ENCODE measurements at places on chromosomes 2 and 18.

GRCh38 chr2:43539436-43539835 is 56.4 kb downstream of the THADA start:
- no peak for DNase-seq

DNA sequence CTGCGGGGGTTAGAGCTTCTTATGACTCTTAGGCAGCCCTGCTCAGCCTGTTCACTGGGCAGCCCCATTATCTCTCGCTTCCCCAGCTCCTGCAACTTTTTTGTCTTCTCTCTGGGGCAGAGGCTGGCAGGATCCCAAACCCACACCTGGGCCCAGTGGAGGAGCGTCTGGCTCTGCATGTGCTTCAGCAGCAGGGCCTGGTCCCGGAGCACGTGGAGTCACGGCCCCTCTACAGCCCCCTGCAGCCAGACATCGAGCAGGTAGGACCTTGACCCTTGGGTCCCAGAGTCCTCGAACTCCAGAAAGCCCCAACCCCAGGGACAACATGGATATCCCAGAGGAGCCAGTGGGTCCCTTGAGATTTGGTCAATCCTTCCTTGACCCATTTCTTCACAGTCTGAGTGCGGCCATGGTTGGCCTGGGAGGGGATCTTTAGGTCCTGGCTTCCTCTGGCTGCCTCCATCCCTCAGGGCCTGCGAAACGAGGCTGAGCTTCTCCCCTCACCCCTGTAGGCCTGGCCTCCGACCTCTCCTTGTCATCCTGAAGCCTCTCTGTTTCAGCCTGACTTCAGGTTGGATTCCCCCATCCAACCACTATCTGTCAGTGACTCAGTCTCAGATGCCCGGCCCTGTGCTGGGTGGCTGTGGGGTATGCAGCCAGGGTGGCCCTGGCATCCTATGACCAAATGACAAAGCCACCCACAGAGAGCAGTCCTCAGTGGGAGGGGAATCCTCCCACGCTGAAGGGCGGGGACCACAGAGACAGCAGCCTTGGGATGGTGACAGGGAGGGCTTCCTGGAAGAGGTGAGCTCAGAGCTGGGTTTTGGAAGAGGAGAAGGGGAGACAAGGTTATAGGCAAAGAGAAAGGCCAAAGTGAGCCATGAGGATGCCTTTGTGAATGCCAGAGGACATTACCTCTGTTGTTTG is 214.2 kb downstream of the DYSF start:
- no peak for DNase-seq

DNA sequence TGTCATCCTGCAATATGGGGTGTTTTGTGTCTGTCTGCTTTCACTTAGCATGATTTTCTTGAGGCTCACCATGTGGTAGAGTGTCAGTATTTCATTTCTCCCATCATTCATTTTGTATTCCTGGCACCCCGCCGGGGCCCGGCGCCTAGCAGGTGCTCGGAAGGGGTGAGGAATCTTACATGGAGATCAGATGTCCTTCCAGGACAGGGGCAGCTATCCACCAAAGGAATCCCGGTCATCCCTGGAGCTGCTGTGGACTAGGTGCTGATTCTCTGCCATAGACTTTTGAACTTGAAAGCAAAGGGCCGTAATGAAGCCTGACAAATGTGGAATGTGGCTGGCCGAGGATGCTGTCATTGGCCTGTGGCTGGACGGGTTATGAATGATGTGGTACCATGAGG is 2.4 kb downstream of the PRELID3A start:
- DNase-seq, result no peak

GRCh38 chr2:39062320-39062719 is 58.5 kb downstream of the SOS1 start:
- no peak for DNase-seq

- no peak for DNase-seq
Observed at GRCh38 chr2:69188182-69188900, 175.4 kb downstream of the ANTXR1 start.

DNA sequence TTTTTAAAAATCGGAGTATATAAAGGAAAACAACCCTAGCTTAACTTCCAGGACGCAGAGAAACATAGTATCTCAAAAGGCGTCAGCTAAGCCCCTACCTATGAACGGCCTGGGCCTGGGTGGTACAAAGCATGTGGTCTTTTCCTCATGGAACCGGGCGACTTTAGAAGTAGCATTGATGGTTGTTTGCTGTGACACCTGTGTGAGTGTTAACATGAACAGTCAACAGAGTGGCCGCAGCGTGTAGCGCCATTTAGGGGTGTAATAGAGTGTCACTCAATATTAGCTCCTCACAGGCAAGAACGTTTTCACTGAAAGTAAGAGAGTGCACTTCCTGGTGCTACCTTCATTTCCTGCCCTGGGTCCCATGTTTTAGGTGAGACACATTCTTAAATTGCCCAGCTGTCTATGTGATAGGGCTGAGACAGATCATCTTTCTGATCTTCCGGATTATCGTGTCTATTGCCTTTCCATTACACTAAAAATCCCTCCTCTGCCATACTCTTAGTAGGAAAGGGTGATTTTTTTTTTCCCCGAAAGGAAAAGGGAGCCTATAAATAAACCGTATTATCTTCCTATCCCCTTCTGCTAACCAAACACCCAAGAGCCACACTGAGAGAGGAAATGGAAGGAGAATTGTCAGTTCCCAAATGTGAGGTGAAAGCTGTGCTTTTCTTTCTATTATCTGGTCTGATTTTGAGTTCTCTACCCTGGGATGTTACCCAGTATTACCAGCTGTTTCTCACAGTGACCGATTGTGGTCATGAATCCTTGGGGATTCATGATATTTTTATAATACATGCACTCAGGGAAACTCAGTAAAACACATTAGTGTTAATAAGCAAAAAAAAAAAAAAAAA is 1.3 kb downstream of the GORASP2 start:
- peak; percentile 28 for DNase-seq

- no peak for DNase-seq
Observed at GRCh38 chr2:173235947-173236803, 118.5 kb upstream of the CDCA7 start.

- DNase-seq, result no peak
Observed at GRCh38 chr2:32272279-32272678, 5.4 kb upstream of the YIPF4 start.

GRCh38 chr2:156346731-156347130 is 14.2 kb upstream of the NR4A2 start:
- no peak for DNase-seq

- DNase-seq, result no peak
Observed at GRCh38 chr2:71665168-71666093, 212.1 kb downstream of the DYSF start.

DNA sequence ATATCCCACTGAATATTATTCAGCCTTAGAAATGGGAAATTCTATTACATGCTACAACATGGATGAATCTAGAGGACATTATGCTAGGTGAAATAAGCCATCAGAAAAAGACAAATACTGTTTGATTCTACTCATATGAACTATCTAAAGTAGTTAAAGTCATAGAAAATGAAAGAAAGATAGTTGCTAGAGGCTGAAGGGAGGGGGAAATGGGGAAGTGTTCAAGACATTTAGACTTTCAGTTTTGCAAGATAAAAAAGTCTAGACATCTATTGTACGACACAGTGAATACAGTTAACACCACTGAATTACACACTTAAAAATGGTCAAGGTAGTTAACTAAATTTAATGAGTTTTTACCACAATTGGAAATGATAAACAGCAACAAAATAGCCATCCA is 835.9 kb upstream of the CHAC2 start:
- DNase-seq, result no peak

DNA sequence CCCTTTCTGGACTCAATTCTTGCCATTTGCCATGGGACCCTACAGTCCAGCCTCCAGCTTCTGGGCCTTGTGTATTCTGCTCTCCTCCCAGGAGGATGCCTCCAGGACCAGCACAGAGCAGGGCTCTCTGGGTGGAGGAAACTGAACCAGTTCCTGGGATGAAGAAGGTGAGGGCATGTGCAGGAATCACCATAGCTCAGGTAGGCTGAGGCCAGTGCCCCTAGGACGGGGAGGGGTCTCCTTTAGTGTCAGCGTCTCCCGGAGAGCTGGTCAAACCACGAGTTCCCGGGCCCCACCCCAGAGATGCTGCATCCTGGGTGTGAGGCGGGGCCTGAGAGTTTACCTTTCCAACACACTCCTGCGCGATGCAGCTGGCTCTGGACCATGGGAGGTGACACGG is 5.8 kb upstream of the PRELID3A start:
- no peak for DNase-seq

DNA sequence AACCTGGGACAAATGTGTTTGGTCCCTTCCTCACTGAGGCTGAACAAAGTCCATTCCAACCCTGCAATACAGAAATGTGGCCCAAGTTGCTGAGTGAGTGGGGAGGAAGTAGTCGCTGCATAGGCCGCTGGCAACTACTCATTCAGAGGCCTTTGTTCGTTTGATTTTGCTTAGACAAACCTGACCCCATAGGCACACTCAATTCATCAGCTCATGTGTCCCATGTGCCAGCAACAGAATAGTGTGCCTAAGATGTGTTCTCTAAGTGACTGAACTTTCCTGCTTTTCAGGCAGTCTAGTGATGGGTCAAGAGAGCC is 23.0 kb downstream of the PTPN18 start:
- DNase-seq, result no peak

GRCh38 chr2:69765096-69765380 is 23.1 kb downstream of the ANXA4 start:
- no peak for DNase-seq

- DNase-seq, result no peak
Observed at GRCh38 chr2:352696-353095, 64.8 kb upstream of the ALKAL2 start.

DNA sequence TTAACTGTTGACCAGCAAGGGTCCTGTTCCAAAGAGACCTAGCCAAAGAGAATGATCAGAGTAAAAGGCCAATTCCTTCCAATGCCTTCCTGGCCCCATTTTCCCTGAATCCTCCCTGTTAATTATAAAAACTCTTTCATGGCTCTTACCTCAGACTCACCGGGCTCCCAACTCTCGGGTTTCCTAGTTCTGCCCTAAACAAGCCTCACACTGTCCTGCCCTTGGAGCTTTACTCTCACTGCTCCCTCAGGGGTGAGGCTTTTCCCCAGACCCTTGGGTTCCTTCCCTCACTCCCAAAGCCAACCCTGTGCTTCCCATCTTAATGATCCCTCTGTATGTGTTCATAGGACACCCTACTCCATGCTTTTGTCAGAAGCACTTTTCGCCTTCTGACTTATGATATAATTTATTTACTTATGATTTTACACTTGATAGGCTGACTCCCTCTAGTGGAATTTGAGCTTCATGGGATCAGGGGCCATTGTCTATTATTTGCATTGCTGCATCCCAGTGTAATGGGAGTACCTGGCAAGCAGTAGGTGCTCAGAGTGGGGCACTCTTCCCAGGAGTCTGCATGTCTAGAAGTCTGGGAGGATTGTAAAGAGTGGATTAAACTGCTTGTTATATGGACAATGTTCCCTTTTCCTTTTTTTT is 29.9 kb upstream of the ZNG1B start:
- no peak for DNase-seq

DNA sequence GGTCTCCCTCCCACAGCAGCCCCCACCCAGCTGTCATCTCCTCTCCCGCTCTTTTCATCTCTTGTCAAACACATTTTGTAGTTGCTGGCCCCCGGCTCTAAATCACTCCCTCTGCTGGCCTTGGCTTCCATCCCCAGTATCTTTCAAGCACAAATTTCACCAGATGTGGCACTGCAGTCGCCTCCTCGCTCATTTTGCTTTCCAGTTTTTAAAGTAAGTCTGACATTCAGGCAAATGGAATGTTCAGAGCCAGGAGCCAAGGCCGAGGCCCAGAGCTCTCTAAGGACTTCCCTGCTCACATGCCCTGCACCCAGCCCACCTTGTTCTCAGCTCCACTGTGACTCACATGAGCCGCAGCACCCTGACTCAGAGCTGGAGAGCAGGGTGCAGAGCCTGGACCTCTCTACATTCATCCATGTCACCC is 158.4 kb downstream of the GALNT14 start:
- no peak for DNase-seq
